ENCODE measurements at places on chromosomes 1 and 21.

DNA sequence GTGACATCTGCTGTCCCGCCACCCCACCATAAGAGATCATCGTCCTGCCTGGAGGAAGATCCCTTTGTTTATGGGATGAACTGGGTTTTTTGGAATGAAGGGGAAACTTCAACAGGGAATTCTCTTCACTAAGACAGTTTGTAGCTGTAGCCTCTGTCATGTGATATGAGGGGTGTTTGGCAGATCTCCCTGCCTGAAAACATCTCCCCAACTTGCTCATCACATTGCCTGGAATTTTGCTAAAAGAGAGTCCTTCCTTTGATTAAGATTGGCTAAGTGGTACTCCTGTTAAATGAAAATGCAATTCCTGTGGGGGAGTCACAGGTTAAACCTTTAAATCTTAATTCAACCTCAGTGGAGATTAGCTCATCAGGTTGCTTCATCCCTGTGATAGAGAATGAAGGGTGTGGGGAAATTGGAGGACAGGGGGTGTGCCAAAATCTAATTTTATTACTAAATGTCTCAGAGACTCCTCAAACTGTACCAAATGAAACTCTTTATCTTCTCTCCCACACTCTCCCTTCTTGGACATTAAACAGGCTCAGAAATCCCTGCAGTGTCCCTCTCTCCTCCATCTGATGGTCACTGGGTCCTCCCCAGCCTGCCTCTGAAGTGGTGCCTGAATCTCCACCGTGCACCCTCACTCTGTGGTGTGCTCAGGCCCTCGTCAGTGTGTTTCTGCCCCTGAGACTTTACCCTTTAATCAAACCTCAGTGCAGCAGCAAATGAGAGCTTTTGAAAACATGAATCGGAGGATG, 54.8 kb downstream of the IER5 start:
- no peak for DNase-seq

DNA sequence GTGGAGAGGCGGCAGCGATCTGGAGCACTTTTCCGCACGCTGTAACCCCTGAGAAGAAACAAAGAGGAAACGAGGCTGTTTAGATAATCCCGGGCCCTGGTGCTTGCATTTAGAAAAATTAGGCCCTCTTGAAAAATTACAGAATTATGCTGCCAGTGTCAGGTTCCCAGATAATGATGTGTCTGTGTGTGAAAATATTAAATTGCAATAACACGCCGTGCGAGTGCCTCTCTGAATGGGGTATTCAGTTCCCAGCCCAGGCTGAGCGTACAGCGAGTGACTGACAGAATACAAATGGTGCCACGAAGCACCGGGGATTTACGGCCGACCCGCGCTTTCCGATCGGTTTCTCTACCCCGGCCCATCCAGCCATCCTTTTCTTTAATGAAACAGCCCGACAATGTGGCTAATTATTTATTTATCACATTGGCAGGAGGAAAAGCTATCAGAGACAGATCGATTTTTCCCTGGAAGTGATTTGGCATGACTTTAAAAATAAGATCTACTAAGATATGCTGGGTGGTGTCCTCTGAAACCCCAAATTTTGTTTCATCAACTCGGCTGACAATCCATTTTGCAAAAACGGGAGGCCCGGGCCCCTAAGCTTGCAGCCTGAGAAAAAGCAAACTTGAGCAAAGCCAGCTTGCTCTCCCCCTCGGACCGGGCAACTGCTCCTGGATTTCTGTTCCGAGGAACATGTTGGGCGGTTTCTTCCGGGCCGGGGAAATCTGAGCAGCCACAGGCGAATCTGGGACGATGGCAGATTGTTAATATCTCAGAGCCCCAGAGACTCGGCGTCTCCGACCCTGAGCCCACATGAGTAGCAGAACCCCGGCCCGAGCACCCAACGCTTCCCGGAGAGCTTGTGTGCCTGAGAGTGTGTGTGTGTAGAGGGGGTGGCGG, 11.3 kb downstream of the PRDM16 start:
- DNase-seq: no peak

GRCh38 chr1:99827970-99828369, 22.2 kb upstream of the AGL start:
- DNase-seq: no peak

DNA sequence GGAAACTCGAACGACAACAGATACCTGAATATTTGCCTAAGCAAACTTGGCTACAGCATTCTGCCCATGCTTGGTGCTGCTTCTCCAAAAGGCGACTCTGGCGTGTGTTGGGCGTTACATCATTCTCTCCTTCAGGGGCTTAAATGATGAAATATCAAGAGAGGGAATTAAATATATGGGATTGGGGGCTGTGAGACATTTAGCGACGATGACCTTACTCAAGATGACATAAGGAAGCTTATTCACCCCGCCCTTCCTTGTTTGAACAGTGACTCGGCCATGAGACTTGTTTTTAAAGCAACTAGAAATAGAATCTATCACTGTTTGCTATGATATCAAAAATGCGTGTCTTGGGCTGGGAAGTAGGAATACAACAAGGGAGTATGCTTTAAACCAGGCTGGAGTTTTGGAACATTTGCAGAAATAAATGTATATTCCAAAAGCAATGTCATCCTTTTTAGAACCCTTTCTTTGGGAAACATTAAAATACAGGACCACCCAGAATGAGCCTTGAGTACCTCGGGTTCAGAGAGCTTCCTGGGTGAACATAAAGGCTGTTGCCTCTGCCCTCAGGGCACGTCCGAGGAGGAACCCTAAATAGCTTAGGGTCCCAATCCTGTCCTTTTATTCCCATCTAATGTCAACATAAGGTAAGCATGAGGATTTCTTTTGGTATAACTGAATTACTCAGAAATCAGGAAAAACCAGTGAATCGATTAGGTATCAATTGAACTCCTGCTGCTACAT, 123.3 kb upstream of the SLC45A1 start:
- no peak for DNase-seq

GRCh38 chr1:18653916-18654315, 23.3 kb downstream of the PAX7 start:
- no peak for DNase-seq

- DNase-seq: no peak
These were observed 178.3 kb downstream of the ATG4C start for GRCh38 chr1:62962014-62962812.
